ENCODE measurements at places on chromosomes 2 and 18.

DNA sequence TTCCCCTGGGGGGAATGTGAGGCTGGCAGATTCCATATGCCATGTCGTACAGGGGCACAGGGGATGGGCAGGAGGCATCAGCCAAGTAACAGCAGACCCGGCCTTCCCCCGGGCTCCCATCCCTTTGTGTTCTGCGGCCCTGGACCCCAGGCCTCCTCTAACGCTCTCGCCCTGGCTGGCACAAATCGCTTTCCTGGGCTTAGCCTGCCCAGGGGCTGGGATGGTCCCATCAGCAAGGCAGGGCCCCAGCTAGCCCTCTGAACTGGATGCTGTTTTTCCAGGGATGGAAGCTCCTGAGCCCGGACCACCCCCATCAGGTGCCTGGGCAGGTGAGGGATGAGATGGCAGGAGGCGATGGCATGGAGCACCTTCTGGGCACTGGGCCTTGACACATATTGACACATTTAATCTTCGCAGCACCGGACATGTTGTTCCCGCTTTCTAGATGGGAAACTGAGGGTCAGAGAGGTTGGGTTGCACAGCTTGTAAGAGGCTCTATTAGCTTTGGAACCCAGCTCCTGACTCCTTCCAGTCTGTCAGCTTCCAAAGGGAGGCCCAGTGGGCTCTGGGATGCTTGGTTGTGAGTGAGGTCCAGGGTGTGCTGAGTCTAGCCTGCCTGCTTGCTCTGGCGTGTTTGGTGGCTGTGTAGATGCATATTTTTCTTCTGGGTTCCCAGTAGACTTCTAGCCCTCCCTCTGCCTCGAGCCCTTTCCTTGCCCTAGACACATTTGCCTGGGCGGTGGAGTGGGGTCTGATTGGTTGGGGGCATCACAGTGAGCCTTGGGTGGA lies 40.3 kb downstream of the GLI2 start:
- no peak for DNase-seq

DNA sequence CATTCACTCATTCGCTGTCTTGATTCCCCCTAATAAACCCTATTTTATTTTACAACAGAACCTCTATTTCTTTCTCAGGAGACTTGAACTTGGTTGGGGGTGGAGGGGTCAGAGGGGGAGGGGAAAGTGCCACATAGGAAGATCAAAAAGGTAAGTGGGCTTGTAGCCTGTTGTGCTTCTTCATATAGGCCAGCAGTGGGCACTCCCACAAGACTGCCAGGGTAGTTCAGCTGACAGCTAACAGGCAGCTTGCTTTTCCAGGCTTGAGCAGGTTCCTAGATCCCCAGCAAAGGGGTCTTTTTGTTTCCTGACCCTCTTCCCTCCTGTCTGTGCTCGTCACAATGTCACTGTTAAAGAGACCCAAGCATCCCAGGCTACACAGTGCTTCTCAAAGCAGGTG lies 829 bp upstream of the KIAA2012 start:
- no peak for DNase-seq

- DNase-seq = no peak
These were observed 404.1 kb upstream of the CDH19 start for GRCh38 chr18:67007999-67008398.

- no peak for DNase-seq
These were observed 313.4 kb downstream of the PRKCE start for GRCh38 chr2:45964906-45965305.

DNA sequence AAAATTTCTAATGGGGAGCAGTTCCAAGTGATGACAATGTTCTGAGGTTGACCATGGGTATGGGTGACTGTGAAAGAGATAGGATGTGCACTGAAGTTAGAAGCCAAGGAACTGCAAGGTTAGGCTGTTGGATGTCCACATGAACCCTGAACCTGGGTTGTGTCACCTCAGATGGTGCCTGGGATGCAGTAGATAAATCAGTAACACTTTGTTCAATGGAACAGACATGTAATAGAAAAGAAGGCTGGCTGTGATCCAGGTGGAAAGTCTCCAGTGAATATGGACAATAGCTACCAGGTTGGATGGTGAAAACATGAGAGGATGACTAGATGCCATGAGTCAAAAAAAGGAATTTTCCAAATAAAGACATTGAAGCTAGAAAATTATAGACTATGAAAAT lies 131.4 kb downstream of the TRABD2A start:
- DNase-seq = no peak

GRCh38 chr2:165792104-165792454 lies 2.0 kb downstream of the GALNT3 start:
- DNase-seq = no peak

DNA sequence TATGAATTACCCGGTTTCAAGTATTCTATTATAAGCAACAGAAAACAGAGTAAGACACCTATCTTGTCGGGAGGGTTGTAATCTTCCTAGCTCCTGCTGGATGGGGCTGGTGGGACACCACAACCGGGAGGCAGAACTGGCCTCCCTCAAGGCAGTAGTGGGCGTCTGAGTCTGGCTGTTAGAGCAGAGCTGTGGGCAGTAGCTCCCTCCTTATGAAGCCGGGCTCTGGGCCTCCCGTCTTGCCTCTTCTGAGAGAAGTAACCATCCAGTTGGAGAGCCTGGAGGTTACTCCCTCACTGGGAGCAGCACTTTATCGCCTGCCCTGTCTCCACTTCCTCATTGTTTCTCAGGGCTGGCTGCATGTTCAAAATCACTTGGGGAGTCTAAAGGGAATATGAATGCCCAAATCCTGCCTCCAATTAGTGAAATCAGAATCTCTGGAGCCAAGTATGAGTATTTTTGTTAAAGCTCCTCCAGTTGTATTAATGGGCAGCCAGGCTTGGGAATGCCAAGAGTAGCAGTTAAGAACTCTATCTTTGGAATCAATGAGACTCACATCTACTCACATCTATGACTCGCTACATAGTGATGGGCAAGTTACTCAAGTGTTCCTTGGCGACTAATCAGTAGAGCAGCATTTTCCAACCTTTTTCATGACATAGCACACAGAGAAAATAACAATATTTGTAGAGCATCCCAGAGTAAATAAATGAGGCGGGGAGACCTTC lies 27.3 kb upstream of the NRP2 start:
- DNase-seq = peak; percentile 87

DNA sequence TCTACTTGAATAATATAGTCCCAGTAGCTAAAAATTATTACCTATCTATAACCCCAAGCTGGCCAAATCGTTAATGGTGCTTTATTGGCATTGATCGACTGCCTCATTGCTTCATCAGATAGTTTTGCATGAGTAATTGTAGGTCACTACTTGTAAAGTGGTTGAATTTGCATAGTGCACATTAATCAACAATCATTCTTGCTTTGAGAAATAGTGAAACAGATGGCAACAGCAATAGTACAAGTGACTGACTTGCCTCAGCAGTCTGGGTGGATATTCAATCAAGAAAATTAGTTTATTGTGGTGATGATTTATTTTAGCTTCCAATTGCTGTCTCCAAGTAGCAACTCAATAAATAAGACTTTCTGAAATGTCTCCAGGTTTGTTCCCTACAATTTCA lies 117.8 kb upstream of the NRXN1 start:
- DNase-seq = no peak

DNA sequence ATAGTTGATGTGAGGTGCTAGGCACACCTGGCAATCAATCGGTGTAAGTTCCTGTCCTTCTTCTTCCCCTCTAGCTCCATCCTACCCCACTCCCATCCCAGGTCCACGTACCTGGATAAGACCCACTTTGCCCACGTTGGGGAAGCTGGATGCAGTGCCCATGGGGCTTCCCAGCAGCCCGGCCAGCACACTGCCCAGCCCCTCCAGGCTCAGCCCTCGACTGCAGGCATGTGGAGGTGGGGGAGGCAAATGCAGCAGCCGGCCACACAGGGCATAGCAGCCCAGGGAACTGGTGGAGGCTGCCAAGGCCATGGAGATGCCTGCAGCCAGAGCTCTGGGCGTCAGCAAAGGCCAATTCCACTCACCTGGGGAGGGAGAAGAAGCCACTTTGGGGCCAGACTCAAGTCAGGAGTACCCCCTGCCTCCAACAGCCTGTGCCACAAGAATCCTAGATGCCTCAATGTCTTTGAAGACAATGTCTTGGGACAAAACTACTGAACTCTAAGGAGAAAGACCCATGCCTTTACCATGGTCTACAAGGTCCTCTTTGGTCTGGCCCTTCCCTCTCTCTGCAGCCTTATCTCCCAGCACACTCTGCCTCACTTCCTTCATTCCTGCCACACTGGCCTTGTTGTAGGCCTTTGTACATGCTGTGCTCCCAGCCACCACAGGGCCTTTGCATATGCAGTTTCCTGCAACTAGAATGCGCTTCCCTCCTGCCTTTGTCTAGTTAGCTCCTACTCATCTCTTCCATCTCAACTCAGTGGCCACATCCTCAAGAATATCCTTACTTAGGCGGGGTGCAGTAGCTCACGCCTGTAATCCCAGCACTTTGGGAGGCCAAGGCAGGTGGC lies 4.5 kb downstream of the SLC23A3 start:
- no peak for DNase-seq

DNA sequence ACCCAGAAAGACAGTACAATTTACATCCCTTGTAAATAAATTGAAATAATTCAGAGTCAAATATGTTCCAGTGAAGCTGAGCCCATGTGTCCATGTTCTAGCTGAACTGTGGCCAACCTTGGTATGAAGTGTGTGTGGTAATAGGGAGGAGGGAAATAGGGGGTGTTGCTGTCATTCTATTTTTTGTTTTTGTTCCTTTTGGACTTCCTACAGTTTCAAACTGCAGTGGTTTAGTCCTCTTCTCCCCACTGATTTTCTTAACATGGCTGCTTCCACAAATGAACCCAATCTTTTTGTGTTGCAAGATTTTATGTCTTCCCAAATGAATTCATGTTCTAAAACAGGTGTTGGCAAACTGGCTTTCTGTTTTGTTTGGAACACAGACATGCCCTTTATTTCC lies 156.9 kb downstream of the CCBE1 start:
- no peak for DNase-seq

DNA sequence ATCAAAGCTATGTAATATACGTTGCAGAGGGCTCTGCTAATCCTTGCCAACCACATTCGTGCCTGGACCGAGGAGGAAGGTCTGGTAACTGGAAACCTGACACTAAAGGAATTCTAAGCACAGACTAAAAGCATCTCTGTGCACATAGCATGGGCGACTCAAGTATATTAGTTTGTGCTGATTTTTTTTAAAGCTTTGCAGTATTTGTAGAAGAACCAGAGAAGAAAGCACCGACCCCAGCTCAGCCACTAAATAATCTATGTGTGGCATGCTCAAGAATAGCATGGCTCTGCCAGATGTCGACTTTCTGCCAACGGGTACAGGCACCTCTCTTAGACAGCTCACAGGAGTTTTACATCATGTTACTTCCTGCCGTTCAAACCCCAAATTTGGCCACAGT lies 73.2 kb upstream of the NRP2 start:
- no peak for DNase-seq

DNA sequence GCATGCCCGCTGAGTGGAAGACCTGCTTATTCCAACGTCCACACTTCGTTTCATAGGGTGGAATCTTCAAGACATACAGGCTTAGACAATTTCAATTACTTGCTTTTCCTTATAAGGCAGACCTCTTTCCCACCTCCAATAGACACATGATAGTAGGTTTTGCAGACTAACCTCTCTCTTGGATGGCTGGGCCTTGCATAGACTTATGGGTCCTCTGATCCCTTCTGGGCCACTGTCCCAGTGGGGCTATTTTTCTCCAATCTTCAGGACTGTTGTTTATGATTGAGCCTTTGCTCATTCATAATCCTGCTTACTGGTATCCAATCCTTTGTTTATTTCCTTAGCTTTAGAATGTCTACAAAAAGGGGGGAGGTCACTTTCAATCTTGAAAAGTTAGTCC lies 138.9 kb downstream of the FAM210A start:
- no peak for DNase-seq

GRCh38 chr2:175769200-175769599 lies 232.9 kb downstream of the LNPK start:
- no peak for DNase-seq

- DNase-seq = peak; percentile 79
These were observed 26.3 kb upstream of the EPG5 start for GRCh38 chr18:45993438-45993837.

- DNase-seq = peak; percentile 93
These were observed 43.9 kb upstream of the STPG4 start for GRCh38 chr2:47198985-47199451.

GRCh38 chr2:159506764-159507440 lies 109.4 kb downstream of the BAZ2B start:
- peak; percentile 45 for DNase-seq

Data from fibroblast of mammary gland (primary cell).